Astrocyte of the hippocampus (primary cell): ENCODE measurements at places on chromosomes 6 and 20.

DNA sequence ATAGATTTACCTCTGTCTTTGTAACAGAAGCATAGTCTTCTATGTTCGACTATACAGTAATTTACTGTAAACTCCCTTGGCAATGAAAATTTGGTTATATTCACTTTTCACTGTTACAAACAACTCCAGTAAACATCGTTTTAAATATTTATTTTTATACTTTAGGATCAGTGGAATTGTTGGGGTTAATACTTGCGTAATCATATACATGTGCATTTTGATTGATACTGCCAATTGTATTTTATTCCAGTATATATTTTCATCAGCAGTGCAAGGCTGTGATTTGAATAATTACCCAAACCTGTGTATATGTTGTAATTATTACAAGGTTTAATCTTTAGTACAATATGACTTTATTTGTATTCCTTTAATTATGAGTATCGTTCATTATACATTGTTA, 255.7 kb downstream of the ARID1B start:
- DNase-seq: no peak

DNA sequence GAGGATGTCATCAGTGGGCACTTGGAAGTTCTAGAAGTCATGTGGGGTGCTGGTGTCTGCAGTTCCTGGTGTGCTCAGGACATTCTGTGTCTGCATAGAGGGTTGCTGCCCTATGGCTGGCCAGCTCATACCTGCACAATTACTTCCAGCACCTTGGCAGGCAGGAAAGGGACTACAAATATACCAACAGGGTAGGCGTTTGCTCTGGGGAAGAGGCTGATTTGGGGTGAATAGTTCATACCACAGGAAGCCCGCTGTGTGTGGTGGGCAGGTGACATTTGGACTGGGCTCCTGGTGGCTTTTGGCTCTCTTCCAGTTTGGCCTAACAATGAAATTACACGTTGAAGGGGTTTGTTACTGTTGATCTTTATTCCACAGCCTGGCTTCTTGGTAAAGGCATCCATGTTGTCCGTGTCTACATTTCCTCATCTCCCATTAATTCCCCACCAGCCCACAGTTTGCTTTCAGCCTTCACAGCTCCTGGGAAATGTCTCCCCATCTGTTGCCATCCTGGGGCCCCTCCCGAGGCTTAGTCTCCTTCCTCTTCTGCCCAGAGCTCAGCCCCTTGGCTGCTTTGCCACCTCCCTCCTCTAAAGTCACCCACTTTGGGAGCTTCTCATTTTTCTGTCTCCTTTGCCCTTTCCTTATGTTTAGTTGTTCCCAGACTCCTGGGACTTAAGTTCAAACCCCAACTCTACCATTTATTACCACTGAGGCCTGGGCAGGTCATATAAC, 88.1 kb downstream of the RSPH3 start:
- DNase-seq: peak; percentile 11

DNA sequence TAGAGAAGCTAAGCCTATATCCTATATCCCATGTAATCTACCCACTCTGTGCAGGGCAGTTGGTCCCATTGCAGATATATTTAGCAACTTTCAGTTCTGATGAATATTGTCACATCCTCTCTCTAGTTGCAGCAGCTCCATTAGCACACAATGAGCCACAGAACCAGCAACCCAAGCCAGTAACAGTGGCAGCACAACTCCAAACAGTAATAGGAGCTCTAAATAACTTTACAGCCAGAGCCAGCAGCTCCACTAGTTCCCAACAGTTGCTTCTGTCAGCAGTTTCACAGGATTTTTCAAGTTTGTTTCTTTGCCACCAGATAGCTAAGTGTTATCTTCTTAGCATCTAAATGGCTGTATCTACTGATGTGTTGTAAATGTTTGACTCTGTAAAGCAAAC, 490.8 kb downstream of the HTR1B start:
- no peak for DNase-seq

GRCh38 chr20:58078741-58079522, 149.5 kb downstream of the ANKRD60 start:
- peak; percentile 88 for DNase-seq

- peak; percentile 48 for DNase-seq
Observed at GRCh38 chr20:56995635-56996075, 270.8 kb downstream of the BMP7 start.
